Right atrium auricular region (tissue), 2 donors: ENCODE measurements at places on chromosomes 3 and 15. TPM values are rescaled to one million over a fixed set of nuclear protein-coding genes. Genes with fewer than 3 reads are reported as not detected.

GRCh38 chr3:191750618-191751017 is 289.7 kb downstream of the PYDC2 start:
- no peak for DNase-seq

- DNase-seq, result no peak
Measured at GRCh38 chr15:76169911-76170800, 110.4 kb downstream of the TMEM266 start.

- no peak for DNase-seq
Measured at GRCh38 chr3:185070491-185071286, 82.2 kb downstream of the C3orf70 start.

SLC24A5 gene
- not detected for total RNA-seq

DNA sequence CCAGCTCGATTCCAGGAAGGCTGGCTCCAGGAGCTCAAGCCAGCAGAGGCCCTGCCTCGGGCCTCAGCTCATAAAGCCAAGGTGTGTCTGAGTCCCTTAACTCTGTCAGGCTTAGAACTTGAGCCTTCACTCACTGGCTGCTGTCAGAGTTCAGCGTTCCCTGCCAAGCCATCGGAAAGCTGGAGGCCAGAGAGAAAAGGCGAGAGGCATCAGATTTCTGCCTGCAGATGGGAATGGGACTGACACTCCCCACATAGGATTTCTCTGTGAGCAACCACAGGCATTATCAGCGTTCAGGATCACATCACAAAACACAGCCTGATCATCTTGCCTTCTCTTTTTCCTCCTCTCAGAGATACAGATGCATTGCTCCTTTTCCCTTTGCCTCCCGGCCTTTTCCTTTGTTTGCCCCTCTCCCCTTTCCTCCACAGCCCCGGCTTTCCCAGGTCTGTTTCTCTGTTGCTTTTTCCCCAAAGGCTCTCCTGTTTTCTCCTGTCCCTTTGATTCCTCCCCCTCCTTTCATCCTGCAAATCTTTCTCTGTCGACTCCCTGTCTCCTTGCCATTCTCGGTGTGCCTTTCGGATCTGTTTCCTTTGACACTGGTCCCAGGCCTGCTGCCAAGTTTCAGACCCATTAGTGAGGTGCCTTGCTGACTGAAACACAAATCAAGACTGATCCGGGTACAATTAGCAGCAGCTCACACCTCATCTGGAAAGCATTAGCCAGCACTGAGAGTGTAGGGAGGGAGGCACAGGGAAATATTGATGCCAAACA is 44.5 kb upstream of the BOC start:
- DNase-seq, result no peak

ALDH1L1 gene
- 24.0 TPM for total RNA-seq

DNA sequence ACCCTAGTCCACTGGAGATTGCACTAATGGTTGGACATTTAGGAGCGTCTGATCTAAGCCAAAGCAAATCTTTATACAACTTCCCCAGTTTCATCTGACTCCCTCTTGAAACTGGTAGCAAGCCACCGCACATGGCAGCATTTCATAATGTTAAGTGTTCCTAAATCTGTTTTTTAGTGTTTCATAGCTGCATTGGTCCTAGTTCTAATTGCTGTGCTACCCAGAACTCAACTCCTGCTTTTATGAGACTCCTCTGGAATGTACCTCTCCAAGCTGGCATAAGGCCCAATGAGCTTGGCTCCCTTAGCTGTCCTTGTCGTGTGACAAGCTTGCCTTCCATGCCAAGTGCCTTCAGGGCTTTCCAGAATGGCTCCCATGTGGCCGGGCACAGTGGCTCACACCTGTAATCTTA is 65.3 kb upstream of the FLNB start:
- DNase-seq, result peak; percentile 60

AGBL1 gene
- not detected for total RNA-seq

ADGRG7 gene
- not detected for total RNA-seq

DNA sequence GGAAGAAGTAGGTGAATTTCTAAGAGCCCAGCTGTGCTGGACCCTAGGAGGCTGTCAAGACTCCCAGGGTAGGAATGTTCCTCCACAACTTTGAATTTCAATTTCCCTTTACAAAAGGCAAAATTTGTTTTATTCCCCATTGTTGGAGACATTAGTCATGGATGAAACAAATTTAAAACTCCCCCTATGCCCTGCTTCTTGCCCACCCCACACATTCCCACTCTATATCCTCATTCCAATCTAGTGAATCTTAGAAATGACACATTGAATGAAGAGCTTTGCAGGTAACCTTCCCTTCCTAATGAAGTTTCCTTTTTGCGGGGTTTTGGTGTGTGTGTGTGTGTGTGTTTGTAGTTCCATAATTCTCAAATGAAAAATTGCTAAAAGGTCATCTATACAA is 72.6 kb downstream of the CCNL1 start:
- DNase-seq, result no peak

DNA sequence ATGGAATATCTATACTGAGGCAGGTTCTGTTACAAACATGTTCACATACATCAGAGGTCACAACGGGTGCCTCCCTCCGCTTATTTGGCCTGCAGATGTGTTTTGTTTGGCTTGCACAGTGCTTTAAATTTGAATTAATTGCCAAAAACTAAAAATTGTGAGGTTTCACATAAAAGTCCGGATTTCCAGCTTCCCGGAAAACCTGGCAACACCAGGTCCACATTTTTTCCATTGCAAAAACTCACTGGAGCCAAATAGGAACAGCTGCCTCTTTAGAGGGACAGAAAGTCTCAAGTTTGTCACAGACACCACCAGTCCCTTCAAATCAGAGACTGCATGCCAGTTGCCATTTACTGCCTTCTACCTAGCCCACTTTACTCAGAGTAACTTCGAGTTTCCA is 205.9 kb upstream of the MDFIC2 start:
- DNase-seq, result no peak

DNA sequence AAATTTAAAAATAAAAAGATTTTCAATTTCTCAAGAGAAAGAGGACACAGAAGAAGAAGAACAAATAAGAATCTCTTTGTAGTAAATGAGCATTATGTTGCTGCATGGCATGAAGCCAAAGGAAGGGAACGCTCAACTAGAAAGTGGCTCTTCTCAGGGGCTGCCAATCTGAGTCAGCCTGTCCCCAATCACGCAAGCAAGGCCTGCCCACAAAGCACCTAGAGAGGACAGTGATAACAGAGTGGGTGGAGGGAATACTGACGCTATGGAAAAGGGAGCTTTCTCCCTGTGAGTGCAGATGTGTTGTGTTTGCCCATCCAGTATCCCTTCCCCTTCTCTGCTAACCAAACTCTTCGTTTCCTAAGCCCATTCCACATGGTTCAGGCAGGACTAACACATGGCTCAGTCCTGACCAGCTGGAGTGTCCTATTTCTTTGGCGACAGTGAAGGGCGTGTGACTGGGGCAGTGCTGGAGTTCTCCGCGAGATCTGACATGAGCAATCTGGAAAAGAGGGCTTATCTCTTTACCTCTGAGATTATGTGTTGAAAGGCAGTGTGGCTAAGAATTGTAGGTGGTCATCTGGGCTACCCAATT is 14.2 kb downstream of the FBN1 start:
- no peak for DNase-seq
